ENCODE measurements at places on chromosomes 5 and 9. TPM values are rescaled to one million over a fixed set of nuclear protein-coding genes. Genes with fewer than 3 reads are reported as not detected.

The OR1J2 gene
- total RNA-seq, result not detected

The TMEM252 gene
- 0.20 TPM for total RNA-seq

The ROR2 gene
- 4.4 TPM for total RNA-seq

The SLC6A7 gene
- not detected for total RNA-seq

The MUSK gene
- not detected for total RNA-seq

The HBEGF gene
- 52.8 TPM for total RNA-seq

The SLC34A3 gene
- not detected for total RNA-seq

The SPINK6 gene
- not detected for total RNA-seq

The SPATA6L gene
- 7.3 TPM for total RNA-seq

The PTPN3 gene
- total RNA-seq, result 18.8 TPM
